Kidney epithelial cell (primary cell): ENCODE measurements at places on chromosomes 5 and 9.

GRCh38 chr9:126915281-126915816, 767 bp downstream of the RALGPS1 start:
- no peak for DNase-seq

DNA sequence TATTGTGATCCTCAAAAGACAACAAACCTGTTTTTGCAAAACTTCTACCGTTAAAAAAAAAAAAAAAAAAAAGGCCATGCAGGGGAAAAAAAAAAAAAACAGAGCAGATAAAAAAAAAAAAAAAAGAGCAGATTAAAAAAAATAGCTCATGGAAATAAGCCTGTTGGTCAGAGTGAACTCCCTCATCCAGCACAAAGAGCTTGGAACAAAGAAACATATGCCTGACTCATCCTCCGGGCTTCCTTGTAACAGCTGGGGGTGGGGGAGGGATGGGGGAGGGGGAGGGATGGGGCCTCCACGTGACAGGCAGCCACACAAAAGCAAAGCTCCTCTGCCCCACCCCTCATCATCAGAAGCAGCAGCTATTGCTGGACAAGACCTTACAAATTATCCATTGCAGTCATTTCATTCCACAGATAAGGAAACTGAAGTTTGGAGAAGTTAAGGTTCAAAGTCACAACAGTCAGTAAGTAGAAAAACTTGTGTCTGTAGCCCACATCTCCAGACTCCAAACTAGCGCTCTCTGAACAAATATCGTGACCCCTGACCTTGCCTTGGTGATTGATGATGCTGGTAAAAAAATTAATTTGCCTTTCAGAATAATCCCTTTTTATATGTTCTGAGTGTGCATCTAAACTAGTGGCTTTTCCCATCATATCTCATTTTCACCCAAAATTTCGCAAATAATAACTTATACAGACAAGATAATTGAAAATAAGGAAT, 38.9 kb downstream of the SLC35D2 start:
- DNase-seq: peak; percentile 90

- DNase-seq: no peak
Measured at GRCh38 chr9:90299968-90300367, 342.7 kb downstream of the DIRAS2 start.

DNA sequence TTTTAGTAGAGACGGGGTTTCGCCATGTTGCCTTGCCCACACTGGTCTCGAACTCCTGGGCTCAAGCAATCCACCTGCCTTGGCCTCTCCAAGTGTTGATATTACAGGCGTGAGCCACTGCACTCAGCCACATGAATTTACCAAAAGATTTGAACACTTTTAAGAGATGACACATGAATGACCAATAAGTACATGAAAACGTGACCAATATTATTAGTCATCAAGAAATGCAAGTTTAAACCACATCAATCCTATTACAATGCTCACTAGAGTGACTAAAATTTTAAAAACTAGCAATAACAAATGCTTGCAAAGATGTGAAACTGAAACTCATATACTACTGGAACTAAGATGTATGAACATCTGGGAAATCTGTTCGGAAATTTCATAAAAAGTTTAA, 54.3 kb downstream of the NR6A1 start:
- no peak for DNase-seq

DNA sequence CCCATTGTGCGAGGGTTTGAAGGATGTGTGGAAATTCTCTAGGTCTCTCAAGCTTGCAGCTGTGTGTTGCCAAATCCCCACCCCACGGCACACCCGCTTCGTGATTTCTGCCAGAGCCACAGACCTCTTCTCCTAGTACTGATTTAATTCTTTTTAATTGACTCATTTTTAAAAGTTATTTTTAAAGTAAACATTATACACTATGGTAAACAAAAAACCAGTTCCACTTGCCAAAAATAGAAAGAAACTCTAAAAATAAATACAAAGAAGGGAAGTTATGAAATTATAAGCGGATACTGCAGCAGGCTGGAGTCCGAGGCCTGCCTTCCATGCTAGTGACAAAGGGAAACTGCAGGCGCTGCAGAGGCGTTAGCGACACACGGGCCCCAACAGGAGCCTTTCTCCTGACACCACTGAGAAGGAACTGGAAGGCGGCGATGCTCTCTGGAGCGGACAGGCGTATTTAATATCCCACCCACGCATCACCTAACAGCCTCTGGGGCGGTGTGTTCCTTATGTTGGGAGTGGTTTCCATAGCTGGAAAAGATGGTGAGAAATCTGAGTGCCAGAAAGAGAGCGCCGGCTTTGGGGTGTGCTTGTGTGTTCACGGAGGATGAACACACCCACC, 122.5 kb downstream of the COL23A1 start:
- no peak for DNase-seq
